Iris pigment epithelial cell (primary cell): ENCODE measurements at places on chromosomes 3 and 15.

- DNase-seq, result no peak
These were observed at the start of gene SMCO1 for GRCh38 chr3:196514913-196515621. Gene SMCO1 (minus strand): TSS chr3:196515346. CDS start chr3:196515209, 137 bp downstream.

DNA sequence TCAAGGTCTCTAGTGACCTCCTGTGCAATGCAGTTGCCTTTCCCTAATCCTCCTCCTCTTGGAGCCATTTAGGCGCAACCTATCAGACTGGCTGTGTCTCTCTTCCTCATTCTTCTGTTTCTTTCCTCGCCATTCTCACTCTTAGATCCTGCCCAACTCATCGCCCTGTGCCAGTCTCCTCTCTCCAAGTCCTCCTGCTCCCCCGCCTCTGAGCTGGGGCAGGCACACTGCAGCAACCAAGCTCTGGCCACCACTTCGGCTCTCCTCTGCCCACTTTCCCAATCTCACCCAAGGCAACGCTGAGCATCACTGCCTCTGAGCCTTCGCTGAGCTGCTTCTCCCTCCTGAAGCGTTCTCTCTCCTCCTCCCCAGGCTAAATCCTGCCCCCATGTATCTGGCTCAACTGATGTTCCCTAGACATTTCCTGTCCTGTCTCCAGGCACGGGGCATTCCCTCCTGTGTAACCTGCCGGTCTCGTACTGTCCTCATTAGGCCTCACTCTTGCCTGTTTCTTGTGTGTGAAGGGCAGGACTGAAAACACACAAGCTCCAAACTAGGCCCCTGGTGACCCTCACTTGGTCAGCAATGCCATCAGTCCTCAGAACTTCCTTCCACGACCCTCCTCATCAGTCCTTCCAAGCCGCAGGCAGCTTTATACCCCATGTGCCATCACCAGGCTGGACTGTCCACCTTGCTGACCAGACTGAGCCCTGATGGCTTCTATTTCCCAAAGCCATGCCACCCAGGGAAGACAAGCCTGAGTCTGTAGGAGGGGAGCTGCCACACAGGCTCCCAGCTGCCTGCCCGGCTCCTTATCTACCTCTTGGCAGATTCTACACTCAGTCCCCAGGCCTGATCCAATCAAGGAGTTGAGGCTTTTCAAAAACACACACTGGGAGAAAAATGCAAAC lies 85.6 kb downstream of the SEC22A start:
- no peak for DNase-seq

DNA sequence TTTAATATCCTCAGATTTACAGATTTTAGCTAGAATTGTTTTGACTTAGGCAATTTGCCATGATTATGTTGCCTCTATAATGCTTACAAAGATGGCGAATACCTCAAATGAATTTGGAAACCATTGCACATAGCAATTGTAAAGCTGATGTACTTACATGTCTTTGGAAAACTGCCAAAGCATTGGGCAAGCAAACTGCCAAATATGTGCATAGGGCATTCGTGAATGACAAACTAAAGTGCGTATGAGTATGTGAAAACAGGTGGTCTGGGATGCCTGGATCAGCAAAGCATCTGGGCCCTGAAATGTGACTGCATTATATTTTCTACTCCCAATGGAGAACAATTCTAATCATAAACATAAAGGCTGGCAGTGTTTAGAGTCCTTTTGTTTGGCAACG lies 445.3 kb upstream of the ROBO1 start:
- no peak for DNase-seq

GRCh38 chr15:100778831-100779288 lies 100.8 kb upstream of the ALDH1A3 start:
- no peak for DNase-seq

- no peak for DNase-seq
These were observed 963 bp upstream of the NTRK3 start for GRCh38 chr15:88257311-88258092.

DNA sequence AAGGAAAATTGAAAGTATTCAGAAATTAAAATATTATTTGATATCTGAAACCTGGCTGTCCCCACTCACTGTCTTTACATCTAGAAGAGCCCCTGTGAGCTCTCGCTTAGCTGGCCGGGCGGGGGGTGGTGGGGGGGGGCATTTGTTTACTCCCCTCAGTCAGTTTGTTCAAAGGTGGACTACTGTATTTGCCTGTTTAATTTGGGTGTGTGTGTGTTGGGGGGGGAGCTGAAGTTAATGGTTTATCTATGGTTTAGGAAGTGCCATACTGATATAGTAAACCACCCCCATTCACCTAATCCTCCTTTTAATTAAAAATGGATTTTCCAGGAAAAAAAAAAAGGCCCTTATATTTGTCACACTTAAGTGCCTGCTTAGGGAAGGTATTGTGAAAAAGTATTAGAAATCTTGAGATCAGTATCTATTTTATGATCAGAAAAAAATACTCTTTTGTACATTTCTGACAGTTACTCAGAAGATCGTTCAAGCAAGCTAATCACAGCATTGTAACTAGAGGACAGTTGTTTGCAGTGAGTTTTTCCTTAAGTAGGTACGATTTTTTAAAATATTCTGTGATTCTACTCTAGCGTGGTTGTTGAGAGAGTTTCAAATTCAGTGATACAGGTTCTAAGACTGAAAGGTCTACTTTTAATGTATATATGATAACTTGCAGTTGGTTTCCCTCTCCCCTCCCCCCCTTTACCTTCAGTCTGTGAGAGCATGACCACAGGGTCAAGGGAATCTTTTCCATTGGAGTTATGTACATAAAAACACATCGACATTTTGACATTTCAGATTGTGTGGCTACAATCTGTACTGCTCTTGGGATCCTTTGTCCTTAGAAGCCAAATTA lies 8.5 kb downstream of the NR2F2 start:
- peak; percentile 38 for DNase-seq

DNA sequence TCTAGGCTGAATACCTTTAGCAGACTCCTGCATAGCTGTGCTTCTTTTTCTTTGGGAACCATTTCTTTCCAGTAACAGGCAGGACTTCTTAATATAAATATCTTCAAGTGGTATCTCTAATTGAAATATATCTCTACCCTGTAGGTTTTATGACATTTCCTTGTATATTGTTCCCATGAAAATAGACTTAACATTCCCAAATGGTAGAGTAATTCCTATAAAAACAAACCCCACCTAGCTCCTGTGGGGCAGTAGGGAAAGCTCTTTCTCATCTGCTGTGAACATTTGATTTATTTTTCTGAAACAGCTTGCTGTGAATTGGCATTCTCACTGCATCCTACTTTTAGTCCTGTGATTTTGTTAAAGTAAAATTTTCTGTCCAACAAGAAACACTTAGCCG lies 20.8 kb downstream of the SELENOT start:
- no peak for DNase-seq

DNA sequence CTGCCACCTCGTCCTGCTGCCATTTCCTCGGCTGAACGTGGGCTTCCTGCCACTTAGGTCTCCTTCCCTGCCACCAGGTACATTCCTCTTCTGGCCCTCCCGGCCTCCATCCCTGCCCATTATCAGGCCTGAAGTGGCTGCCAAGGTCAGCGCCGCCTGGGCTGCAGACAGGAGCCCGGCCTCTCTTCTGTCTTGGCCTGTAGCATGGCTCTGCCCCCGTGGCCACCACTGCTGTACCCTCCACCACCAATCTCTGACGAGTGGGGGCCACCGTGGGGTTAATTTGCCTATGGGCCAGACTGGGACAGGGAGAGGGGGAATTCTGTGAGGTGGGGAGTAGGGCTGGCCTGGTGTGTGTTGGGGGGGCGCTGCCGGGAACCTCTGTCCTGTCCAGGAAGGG lies 2.0 kb upstream of the BAHD1 start:
- no peak for DNase-seq

DNA sequence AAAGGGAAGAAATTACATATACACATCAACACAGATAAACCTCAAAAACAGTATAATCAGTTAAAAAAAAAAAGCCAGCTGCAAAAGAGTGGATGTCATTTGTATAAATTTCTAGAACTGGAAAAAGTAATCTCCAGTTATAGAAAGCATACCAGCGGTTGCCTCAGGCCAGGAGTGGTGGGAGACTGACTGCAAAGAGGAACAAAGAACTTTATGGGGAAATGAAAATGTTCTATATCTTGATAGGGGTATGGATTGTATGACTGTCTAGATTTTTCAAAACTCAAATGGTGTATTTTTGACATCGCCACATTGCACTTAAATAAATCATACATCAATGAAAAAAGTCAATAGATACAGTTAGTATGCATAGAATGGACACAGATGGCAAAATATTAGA lies 241.6 kb downstream of the SCAPER start:
- DNase-seq, result no peak

- no peak for DNase-seq
These were observed 73.7 kb downstream of the DNAJB8 start for GRCh38 chr3:128392818-128393544.

GRCh38 chr15:94119923-94120775 lies 111.2 kb upstream of the MCTP2 start:
- peak; percentile 86 for DNase-seq

DNA sequence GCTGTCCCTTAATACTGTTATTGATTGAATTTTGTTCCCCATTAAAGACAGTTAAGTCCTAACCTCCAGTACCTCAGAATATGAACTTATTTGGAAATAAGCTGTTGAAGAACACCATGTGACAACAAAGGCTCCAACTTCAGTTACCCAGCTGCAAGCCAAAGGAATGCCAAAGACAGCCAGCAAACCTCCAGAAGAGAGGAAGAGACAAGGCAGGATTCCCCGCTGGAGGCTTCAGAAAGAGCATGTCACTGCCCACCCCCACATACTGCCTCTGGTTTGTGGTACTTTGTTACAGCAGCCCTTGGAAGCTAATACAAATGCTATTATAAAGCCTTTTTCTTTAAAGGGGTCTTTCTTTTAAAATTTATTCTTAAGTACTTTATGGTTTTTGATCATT lies 18.4 kb upstream of the NEK10 start:
- DNase-seq, result peak; percentile 31

DNA sequence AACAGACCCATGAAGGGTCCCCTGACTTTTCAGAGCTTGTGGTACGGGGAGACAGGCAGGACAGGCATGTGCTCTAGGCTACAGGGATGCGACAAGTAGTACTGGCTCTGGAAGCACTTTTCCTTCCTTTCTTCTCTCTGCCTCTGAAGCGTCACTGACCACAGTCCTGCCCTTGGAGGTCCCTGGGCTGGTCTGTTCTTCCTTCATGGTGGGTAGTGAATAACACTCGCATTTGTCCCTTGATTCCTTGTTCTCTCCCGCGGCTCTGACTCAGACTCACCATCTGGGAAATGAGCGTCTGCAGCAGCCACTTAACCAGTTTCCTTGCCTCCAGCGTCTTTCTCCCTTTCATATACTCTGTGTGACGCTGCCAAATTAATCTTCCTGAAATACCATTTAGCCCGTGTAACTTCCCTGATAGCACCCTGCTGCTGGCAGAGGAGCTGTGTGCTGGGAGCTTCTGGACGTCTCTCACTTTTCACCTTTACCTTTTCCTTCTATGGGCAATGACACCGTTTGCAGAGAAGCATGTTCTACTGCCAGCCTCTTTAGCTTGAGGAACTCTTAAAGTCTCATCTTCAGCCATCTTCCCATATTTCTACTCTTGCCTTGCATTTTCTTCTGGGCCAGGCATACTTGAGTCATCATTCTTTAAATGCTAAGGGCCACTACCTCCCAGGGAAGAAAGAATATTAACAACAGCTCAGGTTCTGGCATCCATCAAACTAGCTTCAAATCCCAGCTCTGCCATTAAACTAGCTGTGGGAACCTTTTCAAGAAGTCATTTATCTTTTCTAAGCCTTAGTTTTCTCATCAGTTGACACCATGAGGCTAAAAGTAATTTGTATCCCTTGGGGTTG lies 33.6 kb downstream of the TMEM45A start:
- peak; percentile 74 for DNase-seq

GRCh38 chr15:88803241-88803919 lies at the start of gene ACAN:
Gene ACAN (plus strand): TSS chr15:88803436. CDS start chr15:88836207, 32,771 bp downstream.
- no peak for DNase-seq

GRCh38 chr3:5035113-5035512 lies 55.9 kb downstream of the BHLHE40 start:
- no peak for DNase-seq

DNA sequence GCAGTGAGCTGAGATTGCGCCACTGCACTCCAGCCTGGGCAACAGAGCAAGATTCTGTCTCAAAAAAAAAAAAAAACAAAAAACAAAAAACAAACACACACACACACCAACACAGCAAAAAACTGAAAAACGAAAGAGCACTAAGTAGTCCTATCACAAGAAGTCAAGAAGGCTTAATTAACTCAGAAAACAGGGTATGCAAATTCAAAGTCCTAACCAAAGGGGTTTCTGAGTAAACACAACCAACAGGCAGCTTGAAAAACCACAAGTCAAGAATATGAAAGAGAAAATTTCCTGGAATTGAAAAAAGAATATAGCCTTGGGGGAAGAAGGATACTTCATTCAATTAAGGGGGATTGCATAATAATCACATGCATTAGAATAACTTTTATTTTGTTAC lies 37.7 kb upstream of the PARP14 start:
- DNase-seq, result no peak

DNA sequence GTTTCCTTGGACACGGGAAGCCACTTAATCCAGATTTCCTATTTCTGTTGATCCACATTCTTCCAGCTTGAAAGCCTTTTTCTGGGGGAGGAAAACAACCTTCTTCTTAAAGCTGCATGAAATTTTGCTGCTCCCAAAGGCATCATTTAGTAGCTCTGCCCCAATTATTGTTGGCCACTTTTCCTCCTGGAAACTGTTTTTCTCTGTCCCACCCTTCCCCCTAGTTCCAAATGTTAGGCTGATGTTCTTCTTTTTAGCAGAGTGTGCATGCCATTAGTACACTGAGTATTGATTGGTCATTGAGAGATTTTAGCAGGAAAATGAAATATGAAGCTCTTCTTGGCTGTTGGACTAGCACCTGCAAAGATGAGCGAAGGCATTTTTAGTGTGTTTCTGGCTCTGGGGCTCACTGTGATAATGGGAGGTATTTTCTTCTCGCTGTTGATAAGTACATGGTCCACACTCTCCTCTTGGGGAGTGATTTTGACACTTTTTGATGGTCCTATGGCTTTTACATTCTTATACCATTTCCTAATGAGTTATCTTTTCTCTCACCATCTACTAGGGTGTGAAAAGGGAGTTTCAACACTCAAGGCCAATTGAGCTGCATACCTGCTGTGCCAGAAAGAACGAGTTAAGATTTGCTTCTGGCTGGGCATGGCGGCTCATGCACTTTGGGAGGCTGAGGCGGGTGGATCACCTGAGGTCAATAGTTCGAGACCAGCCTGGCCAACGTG lies 200.5 kb downstream of the PTPRG start:
- DNase-seq, result no peak

DNA sequence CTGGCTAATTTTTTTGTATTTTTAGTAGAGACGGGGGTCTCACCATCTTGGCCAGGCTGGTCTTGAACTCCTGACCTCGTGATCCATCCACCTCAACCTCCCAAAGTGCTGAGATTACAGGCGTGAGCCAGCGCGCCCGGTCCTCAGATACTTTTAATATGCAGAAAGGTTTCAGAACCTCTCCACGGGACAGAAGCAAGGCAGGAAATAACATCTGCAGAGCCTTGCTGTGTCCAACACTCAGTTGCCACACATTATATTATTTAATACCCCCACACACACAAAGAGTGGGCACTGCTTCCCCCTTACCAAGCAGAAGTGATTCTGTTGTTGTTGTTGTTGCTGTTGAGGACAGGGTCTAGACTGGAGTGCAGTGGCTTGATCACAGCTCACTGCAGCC lies 28.0 kb downstream of the OSBPL10 start:
- no peak for DNase-seq

- DNase-seq, result no peak
These were observed 74.9 kb downstream of the SMAD3 start for GRCh38 chr15:67140078-67140833.

- DNase-seq, result no peak
These were observed 9.6 kb upstream of the CYP11A1 start for GRCh38 chr15:74376825-74377581.

GRCh38 chr15:27639595-27639994 lies 459.5 kb downstream of the OCA2 start:
- DNase-seq, result no peak
